AG04450 (cell line): ENCODE measurements at places on chromosomes 5 and 9.

DNA sequence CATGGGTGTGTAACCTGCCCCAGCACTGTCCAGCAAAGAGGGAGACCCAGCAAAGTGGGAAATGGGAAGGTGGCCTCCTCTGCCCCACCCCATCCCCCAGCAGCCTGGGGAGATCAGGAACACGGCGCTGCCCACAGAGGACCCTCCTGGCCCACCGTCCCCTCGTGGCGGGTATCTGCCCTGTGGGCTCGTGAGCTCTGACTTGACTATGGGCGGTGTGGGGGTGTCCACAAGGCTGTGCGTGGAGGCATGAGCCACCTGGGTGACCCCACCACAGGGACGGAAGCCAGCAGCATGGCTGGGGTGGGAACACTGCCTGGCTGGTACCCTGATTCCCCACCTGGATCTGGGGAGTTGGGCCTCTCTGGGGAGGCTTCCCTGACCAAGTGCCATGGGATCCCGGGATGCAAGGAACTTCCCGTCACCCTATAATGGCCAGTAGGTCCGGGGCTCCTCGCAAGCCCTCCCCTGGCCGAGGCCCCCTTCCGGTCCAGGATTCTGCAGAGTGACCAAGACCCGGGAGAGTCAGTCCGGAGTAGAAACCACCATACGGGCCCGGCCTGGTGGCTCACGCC is 29.3 kb upstream of the SLC6A19 start:
- DNase-seq = no peak

DNA sequence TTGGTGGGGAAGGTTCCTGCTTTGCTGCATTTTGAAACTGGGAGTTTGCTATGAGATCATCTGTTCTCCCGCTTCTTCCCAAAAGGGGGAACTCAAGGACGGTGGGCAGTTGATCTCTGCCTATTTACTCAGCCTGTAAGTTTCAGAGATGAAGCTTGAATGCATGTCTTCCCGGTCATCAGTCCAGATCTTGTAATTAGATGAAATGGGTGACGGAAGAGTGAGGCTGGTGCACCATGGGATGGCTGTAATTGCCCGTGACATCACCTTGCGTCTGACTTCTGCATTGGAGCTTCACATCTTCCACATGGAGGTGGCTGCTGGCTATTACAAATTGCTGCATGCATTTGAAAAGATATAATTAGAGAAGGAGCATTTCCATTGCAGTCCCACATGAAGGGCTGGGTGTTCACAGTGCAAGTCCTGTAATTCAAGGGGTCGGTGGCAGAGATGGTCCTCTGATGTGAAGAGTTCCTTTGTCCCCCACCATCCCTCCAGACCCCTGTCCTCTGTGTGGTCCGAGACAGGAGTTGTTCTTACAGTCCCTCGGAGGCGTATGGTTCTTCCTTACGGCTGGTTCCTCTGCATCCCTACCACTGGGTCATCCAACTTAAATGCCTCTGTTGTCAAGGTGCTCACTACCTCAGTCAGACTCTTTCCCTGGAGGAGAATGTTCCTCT is 72.9 kb downstream of the ZNF618 start:
- no peak for DNase-seq

DNA sequence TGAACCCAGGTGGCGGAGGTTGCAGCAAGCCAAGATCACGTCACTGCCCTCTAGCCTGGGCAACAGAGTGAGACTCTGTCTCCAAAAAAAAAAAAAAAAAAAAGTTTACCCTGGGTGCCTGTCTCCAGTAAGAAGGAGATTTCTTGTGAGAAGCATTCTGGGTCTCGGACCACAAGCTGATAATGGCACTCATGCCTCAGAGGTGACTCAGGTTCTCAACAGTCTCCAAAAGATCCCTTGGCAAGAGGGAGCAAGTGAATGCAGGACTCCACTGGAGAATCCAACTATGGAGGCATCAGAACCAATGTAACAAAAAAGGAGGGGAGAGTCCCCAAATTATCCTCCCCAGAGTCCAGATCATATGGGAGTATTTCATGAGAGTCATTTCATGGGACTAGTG is 106.0 kb upstream of the LRRTM2 start:
- peak; percentile 18 for DNase-seq

DNA sequence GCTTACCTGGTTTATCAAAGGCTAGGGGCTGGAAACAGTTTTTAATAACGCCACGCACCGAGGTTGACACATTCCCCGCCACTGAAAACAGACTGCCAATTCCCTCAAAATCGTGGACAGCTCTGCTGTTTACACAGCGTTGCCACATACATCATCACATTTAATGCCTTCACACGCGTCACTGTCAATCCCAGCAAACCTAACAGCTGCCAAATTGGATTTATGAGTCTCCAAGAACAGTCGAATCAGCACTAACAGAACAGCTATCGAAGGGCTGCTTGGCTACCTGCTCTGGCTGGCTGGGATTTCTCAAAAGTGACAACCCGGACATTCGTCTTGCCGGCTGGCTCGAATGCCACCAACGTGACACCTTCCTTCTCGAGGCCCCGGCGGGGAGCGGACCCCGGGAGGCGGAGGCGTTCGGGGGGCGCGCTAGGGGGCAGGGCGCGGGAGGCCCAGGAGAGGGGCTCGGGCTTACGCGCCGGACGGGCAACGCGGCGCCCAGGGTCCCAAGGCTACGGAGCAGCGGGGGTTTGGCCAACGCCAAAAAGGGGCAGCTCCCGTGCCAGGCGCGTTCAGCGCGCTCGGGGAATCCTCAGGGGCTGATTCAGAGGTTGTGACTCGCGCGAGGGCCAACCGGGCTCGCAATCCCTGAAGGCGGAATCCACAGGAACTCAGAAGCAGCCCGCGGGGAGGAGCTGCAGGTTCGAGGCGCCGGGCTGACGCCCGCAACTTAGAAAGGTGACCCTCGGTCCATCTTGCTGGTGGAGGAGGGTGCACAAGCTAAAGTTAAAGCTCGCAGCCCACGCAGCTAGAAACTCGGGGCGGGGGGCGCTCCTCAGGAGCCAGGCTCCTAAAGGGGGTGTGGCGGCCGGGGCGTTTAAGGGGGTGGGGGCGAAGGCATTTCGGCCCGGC is 1.2 kb downstream of the CDC14B start:
- DNase-seq = no peak

GRCh38 chr9:68919661-68920060 is 94.3 kb downstream of the PRKACG start:
- DNase-seq = no peak

GRCh38 chr5:37837414-37838032 is 2.3 kb downstream of the GDNF start:
- peak; percentile 65 for DNase-seq

DNA sequence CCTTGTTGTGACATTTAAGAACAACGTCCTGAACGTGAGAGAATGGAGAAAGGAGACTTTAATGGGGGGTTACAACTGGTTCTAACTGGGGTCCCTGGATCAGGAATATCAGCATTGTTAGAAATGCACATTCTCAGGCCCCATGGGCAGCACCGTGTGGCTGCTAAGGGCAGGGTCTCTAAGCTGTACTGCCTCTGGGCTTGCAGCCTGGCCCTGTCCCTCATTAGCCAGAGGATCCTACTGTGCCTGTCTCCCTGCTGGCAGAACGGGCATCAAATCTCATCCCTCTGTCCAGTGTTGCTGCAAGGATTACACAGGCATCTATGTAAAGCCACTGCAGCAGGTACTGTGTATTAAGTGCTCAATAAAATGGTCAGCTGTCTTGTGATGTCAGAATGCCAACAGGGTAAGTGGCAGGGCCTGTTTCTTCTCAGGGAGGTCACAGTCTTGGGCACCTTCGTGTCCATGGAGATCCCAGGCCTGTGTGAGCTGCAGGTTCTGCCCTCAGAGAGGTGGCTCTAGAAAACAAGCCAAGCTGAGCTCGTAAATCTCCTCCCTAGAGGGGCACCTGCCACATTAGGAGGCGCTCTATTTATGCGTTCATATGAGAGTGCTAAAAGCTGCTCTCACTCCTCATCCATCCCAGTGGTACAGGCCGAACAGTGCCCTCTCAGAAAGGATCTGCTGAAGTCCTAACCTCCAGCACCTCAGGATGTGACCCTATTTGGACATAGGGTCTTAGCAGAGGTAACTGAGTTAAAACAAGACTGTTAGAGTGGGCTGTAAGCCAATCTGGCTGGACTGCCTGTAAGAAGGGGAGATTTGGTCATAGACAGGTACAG is 210.5 kb downstream of the GADD45G start:
- DNase-seq = no peak

GRCh38 chr5:79803007-79803406 is 113.4 kb downstream of the CMYA5 start:
- no peak for DNase-seq

GRCh38 chr9:20135119-20135697 is 346.4 kb upstream of the SLC24A2 start:
- DNase-seq = no peak

DNA sequence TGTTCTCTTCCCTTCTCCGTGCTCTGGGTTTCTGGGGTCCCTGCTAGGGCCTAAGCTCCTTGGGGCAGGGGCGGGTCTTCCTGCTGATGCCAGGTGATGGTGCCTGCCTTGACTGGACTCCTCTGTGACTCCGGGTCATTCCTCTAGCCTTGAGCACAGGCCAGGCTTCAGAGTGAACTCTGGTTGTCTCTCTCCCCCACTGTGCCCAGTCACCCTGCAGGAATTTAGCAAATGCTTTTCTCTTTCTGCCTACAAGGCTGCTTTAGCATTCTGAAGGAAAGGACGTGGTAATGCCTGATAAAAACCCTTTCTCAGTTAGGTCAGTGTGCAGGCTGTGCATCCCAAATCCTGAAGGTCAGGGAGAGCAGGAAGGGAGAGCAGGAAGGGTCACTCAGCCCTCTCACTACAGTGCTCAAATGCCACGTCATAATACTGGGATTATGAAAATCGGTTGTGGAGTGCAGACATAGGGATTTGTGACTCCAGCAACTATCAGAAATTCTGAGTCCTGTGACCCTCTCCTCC is 2.7 kb downstream of the CXCL14 start:
- no peak for DNase-seq

GRCh38 chr5:2914022-2914661 is 162.7 kb upstream of the IRX2 start:
- DNase-seq = no peak

GRCh38 chr9:132482196-132482813 is 72.3 kb downstream of the CFAP77 start:
- DNase-seq = no peak

GRCh38 chr5:111703662-111704061 is 53.3 kb downstream of the NREP start:
- DNase-seq = no peak

DNA sequence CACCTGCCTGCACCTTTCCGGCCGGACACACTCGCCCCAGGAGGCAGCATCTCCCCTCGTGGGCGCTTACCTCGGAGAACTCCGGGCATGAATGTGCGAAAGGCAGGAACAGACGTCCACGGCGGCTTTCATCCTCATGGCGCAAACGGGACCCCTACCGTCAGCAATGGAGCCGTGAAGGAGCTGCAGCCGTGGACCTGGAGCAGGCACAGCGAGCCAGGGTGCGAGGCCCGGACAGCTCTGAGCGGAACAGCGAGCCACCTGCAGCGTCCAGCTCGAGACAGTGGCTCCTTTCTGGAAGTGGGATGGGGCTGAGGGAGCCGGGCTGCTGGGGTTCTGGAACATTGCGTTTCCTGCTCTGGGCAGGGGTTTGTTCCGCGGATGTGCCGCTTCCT is 7.8 kb upstream of the SLC6A19 start:
- no peak for DNase-seq

- no peak for DNase-seq
These were observed 166.6 kb downstream of the ROR2 start for GRCh38 chr9:91783411-91783810.

GRCh38 chr9:14119694-14120514 is 194.0 kb downstream of the NFIB start:
- no peak for DNase-seq

GRCh38 chr9:107600060-107600573 is 110.5 kb upstream of the KLF4 start:
- no peak for DNase-seq

DNA sequence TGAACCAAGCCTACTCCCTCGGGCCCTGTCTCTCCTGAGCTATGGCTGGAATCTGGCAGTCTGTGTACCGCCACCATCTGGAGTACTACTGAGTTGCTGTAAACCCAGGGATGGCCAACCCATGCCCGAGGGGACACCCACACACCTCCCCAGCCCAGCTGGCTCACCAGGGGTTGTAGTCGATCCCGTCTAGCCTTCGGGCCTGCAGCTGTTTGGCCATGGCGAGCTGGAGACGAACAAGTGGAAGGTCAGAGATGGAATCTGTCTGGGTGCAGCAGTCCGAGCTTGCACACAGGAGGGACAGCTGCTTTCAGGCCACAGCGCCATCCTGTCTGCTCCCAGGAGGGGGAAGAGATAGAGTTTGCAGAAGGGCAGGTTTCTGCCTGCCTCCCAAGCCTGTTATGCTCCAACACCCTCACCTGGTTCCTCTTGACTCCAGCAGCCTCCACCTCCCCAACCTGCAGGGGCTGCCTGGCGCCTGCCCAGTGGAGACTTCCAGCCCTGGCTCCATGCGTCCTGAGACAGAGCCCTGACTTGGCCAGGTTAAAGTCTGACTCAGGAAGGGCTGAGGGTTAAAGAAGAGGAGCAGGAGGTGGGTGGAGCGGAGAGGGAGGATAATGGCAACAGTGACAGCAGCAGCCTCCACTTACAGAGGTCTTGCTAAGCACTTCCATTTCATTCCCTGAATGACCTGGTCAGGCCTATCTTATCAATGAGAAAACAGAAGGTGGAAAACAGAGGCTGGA is 15.8 kb upstream of the SPOUT1 start:
- no peak for DNase-seq

- no peak for DNase-seq
These were observed 246.1 kb upstream of the TUT7 start for GRCh38 chr9:86600291-86600690.

GRCh38 chr5:759111-759751 is 25.3 kb downstream of the ZDHHC11B start:
- DNase-seq = no peak

DNA sequence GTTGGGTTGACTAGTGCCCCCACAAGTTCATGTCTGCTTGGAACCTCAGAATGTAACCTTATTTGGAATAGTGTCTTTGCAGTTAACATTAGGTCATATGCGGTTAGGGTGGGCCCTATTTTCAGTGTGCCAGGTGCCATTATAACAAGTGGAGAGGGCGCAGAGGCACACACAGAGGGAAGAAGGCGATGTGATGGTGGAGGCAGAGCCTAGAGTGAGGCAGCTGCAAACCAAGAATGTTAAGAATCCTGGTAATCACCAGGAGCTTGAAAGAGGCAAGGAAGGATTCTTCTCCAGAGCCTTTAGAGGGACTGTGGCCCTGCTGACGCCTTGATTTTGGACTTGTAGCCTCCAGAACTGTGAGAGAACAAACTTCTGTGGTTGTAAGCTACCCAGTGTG is 10.9 kb downstream of the GPR107 start:
- DNase-seq = no peak

DNA sequence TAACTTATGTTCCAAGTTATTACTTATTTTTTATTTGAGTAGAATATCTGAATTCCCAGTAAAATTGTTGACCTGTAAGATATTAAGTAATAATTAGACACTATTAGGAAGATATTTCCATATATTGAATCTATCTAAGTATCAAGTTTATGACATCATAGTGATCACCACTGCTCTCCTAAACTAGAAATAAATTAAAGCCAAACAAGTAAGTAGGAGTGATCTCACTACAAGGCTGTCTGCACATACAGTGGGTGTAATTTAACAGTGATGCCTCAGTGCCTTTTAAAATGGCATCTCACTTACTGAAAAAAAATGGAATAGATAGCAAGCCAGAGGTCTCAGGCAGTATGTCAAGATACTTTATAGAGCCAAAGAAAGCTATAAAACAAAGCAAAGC is 789.6 kb downstream of the KCTD16 start:
- no peak for DNase-seq

GRCh38 chr9:102862478-102862877 is 132.7 kb upstream of the CYLC2 start:
- no peak for DNase-seq
